HFFc6 (cell line): ENCODE measurements at places on chromosomes 4 and X. TPM values are rescaled to one million over a fixed set of nuclear protein-coding genes. Genes with fewer than 3 reads are reported as not detected.

Gene CNGA1
- total RNA-seq = not detected in 3 replicates

Gene EVC
- total RNA-seq = 33.6 to 38.7 TPM (median 34.0 TPM) in 3 replicates

Gene IQCM
- total RNA-seq = 0.10 to 0.18 TPM in 2 of 3 replicates, not detected in the other

Gene USP17L10
- total RNA-seq = not detected in 3 replicates

Gene PLXNB3
- 16.1 and 34.8 TPM in 2 replicates for total RNA-seq

Gene CFAP47
- total RNA-seq = not detected in 3 replicates

Gene SLITRK4
- total RNA-seq = not detected in 3 replicates

Gene SSX4B
- not detected in 3 replicates for total RNA-seq

Gene BBS7
- 21.6 and 25.3 TPM in 2 replicates for total RNA-seq

Gene VCX2
- total RNA-seq = not detected in 3 replicates

Gene LRIT3
- 0.05 TPM in 1 of 3 replicates, not detected in the others for total RNA-seq

Gene P2RY8
- total RNA-seq = not detected in 3 replicates

Gene ZIC3
- total RNA-seq = not detected in 3 replicates

Gene BEX2
- total RNA-seq = not detected in 3 replicates

Gene TRPC5OS
- not detected in 3 replicates for total RNA-seq

Gene ARSJ
- 37.4 to 44.1 TPM (median 39.4 TPM) in 3 replicates for total RNA-seq

Gene DUSP9
- not detected in 3 replicates for total RNA-seq

Gene CENPVL3
- not detected in 2 replicates for total RNA-seq

Gene TDO2
- total RNA-seq = not detected in 2 replicates

Gene TLR2
- not detected in 3 replicates for total RNA-seq

Gene PNMA3
- not detected in 3 replicates for total RNA-seq

Gene OFD1
- total RNA-seq = 6.7 to 11.0 TPM (median 9.4 TPM) in 3 replicates
